ENCODE measurements at places on chromosomes 12 and 14.

- no peak for DNase-seq
Observed at GRCh38 chr14:81561084-81561775, 27.6 kb upstream of the SEL1L start.

DNA sequence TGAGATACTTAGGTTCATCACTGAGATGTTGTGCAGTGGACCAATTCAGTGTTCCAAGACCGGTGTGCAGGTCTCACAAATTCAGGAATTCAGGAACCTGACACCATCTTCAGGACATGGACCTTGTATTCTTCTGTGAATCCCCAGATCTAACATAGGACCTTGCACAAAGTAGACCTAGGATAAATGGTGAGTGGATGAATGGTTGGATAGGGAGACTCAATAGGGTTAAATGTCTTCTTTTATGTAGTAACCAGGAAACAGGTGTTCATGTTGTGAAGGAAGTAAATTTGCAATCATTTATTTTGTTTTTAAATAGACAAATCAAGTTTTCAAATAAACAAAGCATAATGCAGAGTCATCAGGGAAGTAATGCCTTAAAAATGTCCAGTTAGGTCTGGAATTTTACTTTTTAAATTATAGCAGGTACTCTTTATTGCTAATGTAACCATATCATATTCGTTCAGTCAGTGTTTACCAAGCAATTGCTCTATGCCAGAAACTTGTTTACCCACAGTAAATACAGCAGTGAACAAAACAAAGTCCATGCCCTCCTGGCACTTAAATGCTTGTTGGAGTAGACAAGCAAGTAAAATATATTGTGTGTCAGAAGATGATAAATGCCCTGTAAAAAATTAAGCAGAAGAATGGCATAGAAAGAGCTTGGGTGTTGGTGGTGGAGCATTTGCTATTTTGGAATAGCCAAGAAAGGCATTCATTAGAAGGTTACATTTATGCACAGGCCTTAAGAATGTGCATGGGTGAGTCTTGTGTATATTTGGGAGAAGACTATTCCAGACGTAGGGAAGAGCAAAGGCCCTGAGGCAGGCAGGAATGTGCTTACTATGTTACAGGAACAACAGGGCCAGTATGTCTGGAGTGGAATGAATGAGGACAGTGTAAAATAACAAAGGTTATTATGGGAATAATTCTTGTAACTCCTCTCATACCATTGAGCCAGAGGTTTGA lies 26.3 kb downstream of the RXYLT1 start:
- DNase-seq: no peak

- no peak for DNase-seq
Observed at GRCh38 chr12:14756334-14757143, 46.7 kb downstream of the WBP11 start.

DNA sequence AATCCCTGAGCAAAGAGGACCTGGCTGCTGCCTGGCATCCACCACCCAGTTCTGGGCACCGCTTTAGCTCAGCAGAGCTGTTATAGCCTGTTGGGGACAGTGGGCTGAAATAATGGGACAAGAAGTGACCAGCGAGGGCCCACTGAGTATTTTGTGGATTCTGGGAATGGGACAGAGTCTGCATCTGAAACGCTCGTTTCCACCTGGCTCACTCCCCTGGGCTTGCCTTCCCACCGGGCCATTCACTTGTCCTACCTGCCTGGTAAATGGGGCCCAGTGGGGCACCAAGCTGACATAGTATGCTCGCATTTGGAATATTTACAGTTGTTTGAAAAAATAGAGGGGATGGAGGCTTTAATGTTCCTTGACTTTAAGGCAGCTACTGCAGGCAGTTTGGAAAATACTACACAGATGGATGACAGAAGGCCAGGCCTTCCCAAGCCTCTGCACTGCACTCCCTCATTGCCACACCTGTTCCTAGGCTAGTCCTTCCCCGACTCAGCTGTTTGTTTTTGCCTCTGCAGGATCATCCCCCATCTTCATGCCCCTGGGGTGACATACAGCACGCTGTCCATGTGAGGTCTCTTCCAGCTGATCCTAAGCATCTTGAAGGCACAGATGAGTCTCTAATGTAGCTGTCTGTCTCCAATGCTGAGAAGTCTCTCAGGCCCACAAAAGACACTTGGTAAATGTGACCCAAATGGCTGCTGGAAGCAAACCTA lies 61.3 kb upstream of the DICER1 start:
- DNase-seq: no peak

DNA sequence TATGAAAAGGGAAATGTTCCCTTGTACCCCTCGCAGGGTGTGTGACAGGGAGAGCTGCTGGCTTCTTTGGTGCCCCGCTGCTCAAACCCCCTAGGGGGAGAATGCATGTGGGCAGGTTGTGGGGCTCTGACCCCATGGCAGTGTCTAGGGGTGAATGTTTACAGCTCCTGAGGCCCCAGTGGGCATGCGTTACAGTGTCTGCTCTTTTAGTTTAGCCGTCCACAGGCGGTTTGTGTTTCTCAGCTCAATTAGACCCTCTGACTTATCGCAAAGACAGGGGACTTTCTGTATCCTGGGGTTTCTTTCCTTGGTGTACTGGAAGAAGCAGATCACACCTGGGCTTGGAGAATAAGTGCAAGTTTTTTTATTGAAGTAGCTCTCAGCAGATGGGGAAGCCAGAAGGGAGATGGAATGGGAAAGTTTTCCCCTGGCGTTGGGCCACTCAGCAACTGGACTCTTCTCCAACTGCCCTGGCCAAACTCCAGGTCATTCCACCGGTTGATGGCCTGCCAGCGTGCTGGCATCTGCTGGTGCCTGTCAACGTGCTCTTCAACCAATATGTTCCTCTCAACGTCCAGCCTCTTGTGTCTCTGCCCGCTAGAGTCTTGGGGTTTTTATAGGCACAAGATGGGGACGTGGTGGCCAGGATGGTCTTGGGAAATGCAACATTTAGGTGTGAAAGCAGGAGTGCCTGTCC lies 720.9 kb downstream of the FSCB start:
- DNase-seq: no peak

Measured in activated CD4-positive, alpha-beta T cell treated with anti-CD3 and anti-CD28 coated beads, Interleukin-2, amount 10 ng/mL, durations not matched to agents 7 days and 5 days (primary cell).